WTC11 (cell line): ENCODE measurements at places on chromosomes 2 and 18.

DNA sequence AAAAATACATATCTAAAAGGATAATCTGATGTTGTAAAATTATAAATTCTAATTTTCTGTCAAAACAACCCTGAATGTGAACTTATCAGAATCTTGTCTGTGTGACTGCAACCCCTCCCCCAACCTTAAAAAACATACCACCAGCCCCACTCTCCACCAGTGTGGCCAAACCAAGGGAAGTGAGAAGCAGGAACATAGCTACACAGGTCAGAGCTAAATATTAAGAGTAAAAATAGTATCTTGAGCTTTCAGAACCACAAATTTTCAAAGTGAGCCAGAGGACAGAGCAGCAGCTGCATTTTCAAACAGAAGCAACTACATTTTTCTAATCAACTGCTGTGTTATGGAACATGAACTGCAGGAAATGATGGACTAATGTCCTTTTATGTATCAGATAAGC, 156.7 kb downstream of the SLC4A10 start:
- DNase-seq, result no peak

- DNase-seq, result no peak
Measured at GRCh38 chr2:120879431-120880295, 144.0 kb downstream of the GLI2 start.

- DNase-seq, result no peak
Measured at GRCh38 chr18:38932752-38933151, 1367.2 kb upstream of the CELF4 start.

DNA sequence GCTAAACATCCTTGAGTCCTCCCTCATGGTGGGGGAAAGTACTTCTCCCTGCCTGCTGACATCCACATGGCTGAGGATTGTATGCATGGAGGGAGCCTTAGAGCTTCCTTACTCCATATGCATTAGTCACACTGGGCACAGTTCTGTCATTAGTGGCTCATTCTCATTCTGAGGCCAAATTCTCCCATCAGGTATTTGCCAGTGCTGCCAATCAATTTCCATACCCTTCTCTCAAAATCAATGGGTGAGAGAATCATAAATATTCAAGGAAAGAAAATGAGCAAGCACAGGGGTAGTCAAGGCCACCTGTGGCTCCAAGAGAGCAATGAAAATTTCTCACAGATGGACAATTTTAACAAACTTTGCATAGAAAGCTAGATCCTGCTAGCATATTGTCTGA, 422.6 kb upstream of the SETBP1 start:
- no peak for DNase-seq

GRCh38 chr2:60364491-60364890, 189.0 kb downstream of the BCL11A start:
- no peak for DNase-seq

- no peak for DNase-seq
Measured at GRCh38 chr2:109342930-109343329, 213.9 kb downstream of the SH3RF3 start.

DNA sequence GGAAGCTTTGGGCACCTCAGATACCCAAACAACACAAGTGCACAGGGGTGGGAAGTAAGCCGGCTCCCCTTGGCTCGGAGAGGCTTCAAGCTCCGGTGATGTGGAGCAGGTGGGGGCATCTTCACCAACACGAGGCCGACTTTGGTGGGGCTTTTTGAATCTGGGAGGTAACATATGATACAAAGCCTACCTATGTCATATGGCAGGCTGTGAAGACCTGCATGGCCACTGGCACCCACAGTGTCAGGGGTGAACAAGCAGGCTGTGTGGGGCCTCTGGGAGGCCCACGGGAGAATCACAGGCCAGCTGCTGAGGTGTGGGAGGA, 109.0 kb downstream of the EIPR1 start:
- no peak for DNase-seq

DNA sequence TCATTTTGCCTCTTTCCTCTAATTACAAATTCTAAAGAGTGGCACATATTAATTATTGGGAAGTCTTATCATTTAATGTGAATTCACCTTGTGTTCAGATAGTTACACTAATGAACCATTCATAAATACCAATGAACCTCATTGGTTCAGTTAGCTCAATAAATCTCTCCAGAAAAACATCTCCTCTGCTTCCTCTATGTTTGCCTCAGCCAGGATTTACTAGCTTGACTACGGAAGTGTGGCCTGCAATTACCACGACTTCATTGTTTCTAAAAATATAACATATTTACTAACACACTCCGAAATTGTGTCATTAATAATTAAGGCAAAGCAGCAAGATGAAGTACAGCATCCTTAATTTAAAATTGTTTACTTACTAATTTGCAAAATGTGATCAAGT, 103.3 kb downstream of the PLA2R1 start:
- DNase-seq, result no peak

DNA sequence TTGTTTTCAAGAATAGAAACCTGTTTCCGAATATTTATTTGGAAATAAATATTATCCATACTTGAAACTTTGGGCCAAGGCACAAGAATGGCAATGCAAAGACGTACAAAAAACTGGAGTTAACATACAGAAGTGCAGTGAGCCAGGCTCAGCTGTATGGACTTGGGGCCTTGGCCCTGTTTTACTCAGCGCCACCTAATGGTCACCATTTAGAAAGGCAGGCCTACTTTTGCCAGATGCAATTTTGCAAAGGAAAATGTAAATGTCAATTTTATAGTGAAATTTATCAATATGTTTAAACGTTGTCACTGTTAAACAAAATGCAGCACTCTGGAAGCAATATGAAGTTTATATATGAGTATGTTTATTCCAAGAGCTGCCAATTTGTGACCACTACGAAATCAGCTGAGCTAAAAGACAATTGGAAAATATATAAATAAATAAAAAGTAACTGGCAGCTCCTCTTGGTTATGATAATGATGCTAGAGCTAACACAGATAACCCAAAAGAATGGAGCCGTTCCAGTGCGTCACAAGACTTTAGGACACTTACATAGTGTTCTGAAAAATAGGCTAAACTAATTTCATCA, 155.0 kb downstream of the ARHGAP15 start:
- peak; percentile 17 for DNase-seq

DNA sequence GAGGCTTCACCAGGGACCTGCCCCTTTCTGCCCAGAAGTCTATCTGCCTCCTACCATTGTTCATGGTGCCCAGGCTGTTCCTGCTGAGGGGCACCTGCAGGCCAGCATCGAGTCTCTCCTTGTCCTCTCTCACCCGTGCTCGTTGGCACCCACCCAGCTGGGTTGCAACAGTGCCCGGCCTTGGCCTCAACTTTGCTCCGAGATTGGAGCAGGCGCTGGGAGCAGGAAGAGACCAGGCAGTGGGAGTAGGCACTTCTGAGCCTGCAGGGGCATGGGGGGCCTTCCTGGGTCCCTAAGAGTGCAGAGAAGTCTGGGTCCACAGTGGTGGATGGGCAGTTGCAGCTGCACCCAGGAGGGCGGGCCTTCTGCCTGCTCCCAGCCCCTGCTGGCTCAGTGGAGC, 75.6 kb downstream of the NCOA1 start:
- DNase-seq, result no peak
